ENCODE measurements at places on chromosomes 12 and 14.

DNA sequence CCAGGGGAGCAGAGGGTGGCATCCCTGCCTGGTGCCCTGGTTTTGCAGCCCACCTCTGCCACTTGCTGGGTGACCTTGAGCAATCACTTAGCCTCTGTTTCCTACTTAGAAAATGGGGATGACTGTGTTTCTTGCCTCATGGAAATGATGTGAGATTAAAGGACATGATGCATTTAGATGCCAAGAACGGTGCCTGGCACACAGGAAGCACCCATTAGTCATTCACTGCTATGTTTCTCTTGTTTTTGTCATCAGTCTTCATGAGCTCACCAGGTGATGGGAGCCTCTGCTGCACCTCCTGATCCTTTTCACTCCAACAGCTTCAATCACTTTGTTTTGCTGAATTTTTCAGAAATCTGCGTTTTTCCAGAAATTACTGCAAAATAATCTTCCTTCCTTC lies 23.6 kb upstream of the ATF1 start:
- no peak for DNase-seq

DNA sequence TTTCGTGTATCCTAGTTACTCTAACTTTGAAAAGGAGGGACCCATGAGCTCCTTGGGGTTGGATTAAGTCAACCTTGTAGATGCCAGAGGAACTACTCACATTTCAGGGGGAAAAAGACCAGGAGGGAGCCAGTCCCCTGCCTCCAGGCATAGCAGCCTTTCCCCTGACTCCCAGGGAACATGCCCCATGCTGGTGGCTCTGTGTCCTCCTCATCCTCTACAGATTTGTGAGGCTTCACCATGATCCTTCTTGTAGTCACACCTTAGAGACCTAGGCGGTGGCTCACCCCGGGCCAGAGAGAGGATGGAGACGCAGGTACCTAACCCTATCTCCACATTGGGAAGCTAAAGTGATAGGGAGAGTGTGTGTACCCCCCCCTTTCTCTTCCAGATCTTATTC lies 16.0 kb upstream of the PPP1R1A start:
- no peak for DNase-seq

GRCh38 chr12:98194591-98194990 lies 320.8 kb upstream of the TMPO start:
- no peak for DNase-seq

- no peak for DNase-seq
Measured at GRCh38 chr12:132127041-132127440, 17.1 kb downstream of the DDX51 start.

- no peak for DNase-seq
Measured at GRCh38 chr14:103185051-103186029, 62.1 kb downstream of the TNFAIP2 start.

GRCh38 chr12:120534703-120535655 lies 823 bp downstream of the RNF10 start:
- peak; percentile 54 for DNase-seq

DNA sequence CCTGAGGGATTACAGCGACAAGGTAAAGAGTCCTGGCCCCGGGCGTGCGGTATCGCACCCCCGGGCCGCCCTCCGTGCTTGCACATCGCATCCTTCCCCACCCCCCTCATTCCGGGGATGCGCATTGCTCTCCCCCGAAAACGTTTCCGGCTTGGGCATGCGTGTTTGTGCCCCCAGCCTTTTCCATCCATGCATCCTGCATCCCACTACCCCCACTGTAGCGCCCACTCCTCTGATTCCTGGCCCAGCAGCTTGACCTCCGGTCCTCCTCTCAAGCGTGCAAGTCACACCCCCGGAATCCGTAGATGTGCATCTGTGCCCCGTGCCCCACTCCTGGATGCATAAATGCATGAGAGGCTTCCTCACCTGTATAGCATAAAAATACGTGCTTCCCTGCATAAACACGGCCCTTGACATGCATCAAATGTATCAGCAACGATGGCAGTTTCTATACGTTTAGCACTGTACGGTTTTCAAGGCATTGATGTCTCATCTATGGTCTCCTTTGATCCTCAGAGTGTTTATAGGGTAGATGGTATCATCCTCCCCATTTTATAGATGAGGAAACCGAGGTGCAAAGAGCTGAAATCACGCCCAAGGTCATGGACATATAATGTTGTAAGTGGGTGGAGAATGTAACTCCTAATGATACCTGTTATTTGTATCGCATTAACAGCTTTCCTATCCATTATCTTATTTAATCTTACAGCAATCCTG lies 484 bp downstream of the RIC8B start:
- DNase-seq, result peak; percentile 16

DNA sequence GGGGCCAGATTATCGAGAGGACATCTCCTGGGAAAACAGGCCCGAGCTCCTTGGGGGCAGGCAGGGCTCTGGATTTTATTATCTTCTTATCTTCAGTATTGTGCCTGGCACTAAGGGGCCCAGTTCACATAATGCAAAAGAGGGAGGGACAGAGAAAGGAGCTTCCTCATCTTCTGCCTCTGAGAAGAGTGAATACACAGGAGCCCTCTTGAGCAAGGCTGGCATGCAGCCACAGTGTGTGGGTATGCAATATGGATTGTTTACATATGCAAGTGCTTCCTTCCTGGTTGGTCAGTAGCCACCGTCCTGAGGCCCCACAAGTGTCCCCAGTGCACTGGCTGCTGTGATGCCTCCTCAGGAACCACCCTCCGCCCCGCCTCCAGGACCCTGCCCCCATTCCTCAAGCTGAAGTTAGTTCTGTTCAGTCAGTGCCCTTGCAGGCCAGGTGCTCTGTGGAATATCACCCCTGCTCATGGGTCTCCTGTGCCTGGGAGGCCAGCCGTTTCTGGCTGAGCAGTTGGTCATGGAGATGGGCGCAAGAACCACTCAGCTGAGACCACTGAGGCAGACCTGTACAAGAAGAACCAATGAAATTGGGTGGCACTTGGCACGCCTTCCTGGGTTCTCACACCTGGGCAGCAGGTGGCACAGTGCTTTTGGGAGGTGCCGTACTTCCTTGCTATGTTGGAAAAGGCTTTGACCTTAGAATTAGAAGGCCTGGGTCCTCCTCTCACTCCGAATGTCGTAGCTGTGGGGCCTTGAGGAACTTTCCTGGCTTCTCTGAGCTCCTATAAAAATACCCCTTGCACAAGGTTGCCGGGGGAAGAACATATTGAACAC lies 35.1 kb upstream of the ACTN1 start:
- DNase-seq, result peak; percentile 42

GRCh38 chr14:67766035-67766680 lies 50.2 kb downstream of the ZFYVE26 start:
- DNase-seq, result no peak

DNA sequence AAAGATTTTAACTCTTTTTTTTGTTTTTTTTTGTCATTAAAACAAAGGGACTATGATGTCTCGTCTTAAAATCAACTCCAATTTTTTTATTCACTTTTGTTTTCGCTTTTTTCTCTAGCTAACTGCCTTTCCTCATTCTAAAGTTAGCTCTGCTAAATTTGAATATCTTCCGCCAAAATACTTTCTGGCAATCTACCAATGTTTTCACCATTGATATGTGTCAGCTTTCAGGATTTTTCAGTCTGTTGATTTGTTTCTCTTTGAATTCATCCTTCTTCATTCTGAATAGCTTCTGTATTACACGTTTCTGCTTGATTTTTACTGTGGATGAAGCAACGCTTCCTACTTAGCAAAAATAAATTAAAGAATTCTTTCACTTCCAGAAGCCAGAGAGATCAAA lies 38.7 kb upstream of the NOVA1 start:
- DNase-seq, result no peak

DNA sequence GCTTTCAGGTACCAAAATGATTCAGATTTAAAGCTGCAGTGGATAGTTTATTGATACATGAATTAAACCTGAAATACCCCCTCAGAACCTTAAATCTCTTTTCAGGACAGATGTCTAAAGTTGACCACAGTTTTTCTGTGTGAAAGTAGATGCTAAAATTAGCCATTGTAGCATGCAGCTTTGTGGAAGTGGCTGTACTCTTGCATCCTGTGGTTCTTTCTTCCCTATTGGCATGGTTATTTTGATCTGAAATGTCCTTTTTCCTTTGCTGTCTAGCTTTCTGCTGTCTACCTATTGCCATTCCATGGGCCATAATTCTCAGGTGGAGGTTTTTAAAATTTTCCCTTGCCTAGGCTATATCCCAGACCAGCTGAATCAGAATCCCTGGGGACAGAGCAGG lies 455.6 kb downstream of the ZFP36L1 start:
- peak; percentile 23 for DNase-seq

DNA sequence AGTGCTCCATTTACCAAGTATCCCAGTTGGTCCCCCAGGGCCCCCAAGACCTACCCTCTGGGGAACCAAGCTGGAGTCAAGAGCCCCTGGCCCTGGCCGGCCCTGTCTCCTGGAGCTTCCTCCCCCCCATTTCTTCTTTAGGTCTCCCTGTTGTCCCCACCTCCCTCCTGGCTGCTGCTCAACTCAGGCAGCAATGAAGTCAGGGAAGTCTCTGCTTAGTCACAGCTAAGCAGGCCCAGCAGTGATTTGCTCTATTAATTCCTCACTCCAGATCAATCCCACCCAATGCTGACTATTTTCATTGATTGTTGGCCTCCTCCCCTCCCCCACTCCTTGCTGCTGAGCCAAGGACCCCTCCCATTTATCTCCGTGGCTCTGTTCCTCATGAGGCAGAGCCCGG lies 28.3 kb downstream of the VSX2 start:
- no peak for DNase-seq

- DNase-seq, result no peak
Measured at GRCh38 chr14:97028382-97028781, 231.2 kb downstream of the VRK1 start.

DNA sequence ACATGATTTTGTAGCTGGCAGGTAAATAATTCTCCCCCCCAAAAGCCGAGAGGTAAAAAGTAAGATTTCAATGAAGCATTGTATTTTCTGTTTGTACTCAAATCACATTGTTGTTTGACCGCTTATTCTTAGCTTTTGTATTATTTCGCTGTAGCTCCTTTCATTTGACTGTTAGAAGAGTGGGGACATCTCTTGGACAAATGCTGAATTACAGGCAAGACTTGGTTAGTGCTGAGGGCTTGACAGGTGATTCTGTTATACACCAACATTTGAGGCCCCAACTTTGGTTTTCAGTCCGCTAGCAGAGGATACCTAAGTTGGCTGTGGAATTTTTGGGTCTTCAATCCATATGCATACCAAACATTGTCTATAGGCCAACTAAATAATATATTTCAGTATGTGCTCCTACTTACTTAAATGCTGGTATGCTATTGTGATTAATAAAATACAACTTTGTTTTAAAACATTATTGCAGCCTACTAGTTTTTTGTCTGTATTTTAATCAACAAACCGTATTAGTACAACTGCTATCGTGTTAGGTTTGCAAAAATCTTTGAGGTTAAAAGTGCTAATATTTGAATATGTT lies 102.2 kb downstream of the ERC1 start:
- DNase-seq, result peak; percentile 13

GRCh38 chr12:122382919-122383350 lies 39.5 kb downstream of the CLIP1 start:
- DNase-seq, result no peak

DNA sequence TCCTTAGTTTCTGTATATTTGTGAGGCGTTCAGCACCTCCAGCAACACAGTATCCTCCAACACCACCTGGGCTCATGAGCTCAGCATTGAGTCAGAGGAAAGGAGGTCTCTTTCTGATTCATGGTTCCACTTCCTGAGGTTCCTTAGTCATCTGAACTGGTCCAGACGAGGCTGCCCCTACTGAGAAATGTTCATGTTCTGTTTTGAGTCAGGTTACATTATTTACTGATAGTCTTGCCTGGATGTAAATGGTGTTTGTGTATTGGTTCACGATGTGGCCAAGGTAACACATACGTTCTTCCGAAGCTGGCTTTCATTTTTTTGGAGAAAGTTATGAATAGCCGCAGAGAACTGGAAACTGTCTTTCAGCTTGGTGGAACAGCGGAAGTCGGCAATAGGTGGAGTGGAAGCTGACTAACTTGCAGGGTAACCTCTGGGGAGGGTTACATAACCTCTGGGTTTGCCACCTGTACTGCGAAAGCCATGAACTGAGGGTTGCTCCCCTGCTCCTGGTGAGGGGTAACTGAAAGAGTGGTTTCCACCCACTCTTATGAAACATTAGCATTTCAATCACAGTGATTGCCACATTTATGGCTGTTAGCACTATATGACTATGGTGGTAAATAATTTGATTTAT lies 42.2 kb upstream of the MANSC4 start:
- DNase-seq, result no peak

- DNase-seq, result no peak
Measured at GRCh38 chr14:38999949-39000348, 103.1 kb downstream of the SEC23A start.

- DNase-seq, result no peak
Measured at GRCh38 chr14:38012056-38012455, 195.6 kb upstream of the SSTR1 start.

DNA sequence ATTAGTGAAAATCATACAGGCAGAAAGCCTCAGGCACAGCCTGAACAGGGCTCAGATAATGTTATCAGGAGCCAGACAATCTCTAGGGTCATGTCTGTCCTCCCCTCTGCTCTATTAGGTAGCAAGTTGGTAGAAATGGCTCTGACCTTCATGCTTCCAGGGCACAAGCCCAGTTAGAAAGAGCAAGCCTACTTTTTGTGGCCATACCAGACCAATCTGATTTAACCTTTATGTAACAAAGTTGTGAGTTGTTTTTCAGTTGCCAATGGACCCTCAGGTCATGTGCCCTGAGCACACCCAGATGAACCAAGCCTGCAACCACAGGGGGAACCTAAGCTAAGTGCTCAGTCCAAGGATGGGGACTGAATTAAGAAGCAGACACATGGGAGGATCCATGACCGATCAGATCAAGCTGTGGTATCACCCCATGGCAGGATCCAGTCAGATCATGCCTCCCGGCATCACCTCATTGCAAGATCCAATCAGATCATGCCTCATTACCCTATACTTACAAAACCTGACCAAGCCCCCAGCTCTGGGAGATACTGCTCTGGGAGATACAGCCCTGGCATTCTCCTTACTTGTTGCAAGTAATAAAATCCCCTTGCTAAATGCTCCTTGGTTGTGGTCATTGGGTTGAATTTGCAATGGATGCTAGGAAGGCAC lies 18.8 kb upstream of the HIGD1C start:
- no peak for DNase-seq

DNA sequence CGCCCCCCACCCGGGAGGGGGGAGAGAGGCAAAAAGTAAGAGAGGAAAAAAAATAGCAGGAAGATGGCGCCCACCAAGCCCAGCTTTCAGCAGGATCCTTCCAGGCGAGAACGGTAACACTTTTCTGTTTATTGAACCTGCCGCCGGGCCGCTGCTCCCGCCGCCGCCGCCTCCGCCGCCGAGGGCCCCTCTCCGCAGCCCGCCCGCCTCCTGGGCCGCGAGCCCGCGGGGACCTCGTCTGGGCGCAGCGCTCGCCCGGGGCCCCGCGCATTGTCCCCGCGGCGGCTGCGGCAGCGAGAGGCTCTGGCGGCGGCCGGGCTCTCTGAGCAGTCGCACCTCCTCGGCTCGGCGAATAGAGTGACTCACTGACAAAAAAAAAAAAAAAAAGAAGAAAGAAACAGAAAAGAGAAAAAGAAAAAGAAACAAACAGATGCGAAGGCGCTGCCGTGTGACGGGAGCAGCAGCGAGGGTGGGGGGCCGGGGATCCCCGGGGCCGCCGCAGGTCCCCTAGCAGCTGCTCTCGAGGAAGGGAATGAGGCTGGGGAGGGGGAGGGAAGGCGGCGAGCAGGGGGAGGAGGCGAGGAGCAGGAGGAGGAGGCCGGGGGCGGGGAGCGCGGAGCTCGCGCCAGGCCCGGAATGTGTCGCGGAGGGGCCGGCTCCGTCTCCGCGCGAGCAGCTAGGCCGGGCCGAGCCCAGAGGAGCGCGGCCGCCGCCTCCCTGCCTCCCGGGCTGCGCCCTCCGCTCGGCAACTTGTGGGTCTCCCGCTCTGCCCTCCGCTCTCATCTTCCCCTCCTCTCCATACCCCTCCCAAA lies 781 bp downstream of the NPAS3 start:
- no peak for DNase-seq
